ENCODE measurements at places on chromosomes 7 and 10.

DNA sequence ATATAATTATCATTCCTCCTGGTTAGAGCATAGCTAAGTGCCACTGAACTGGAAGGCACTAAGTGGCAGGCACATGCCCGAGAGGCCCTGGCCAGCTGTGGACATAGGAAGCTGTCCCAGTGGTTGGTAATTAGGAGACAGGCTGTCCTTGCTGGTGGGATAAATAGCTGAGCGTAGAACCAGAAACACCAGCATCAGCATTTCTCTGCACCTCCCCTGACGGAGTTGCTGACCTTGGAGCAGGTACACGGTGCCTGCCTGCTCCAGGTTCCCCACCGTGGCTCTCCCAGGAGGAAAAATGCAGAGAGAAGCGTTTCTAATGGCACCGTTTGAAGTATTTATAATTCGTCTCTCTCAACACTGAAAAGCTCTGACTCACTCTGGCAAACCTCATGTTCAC lies 5.6 kb upstream of the ABLIM1 start:
- peak; percentile 51 for ATAC-seq

- no peak for ATAC-seq
Measured at GRCh38 chr7:18574676-18575075, 79.1 kb downstream of the HDAC9 start.

- no peak for ATAC-seq
Measured at GRCh38 chr7:110061387-110061786, 1029.5 kb upstream of the LRRN3 start.

DNA sequence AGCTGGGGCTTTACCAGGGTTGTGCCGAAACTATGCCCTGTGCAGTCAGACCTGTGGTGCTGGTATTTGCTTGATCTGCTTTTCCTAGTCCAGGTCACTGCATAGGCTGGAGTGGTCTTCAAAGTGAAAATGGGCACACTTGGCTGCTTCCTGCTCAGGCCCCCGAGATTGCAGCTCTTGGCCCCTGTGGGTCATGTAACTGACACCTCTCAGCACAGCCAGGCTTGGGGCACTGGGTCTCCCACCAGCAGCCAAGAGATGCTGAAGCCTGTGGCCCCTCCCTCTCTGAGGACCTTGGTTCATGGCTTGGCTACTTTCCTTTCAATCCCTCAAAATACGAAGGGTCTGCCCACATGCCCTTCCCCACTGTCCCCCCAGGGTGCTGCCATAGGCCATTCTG lies 33.7 kb downstream of the PDIA4 start:
- ATAC-seq: no peak

DNA sequence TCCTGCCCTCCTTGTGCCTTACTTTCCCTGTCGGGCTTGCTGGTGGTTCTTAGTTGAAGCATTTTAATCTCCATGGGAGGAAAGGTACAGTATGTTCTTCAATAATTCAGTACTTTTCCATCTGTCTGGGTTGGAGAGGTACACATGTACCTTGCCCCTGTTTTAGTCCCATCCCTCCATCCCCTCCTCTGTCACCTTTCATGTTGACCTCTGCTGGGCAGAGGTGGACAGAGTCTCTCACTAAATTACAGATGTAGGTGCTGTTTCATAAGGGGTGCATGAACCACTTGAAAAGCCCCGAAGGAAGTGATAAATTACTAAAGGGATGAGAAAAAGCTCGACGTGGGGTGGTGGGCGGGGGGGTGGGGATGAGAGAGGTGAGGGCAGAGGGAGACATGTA lies 5.4 kb downstream of the AGFG2 start:
- no peak for ATAC-seq

- peak; percentile 18 for ATAC-seq
Measured at GRCh38 chr7:6172224-6172909, 100.1 kb downstream of the CYTH3 start.

DNA sequence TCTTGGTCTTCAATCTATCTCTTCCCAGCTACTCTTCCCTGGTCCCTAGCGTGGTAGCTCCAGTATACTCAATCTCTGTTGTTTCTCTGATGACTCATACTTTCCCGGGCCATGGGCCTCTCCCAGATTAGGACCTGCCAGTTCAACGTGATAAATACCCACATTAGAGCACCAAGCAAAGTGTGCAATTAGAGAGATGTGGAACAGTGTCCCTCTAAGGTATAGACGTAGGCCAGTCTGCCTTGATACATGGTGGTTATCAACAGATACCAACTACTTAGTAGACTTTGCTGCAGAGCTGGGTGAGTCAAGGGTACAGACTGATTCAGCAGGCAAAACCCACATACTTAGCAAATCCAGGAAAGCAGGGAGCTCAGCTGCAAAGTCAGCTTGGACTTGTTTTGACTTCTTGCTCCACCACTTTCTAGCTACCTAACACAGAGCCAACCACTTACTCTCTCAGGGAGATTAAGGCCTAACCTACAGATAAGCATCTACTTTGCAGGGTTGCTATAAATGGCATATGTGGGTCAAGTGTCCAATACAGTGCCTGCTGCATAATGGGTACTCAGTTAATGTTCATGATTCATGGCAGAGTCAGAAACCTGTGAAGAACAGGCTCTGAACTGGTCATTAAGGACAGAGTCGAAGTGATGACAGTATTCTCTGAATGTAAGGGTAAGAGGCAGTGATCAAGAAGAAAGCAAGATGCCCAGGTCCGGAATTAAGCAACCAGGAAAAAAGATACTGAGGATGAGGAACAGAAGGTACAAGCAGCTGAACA lies 176.1 kb downstream of the CHN2 start:
- peak; percentile 37 for ATAC-seq

DNA sequence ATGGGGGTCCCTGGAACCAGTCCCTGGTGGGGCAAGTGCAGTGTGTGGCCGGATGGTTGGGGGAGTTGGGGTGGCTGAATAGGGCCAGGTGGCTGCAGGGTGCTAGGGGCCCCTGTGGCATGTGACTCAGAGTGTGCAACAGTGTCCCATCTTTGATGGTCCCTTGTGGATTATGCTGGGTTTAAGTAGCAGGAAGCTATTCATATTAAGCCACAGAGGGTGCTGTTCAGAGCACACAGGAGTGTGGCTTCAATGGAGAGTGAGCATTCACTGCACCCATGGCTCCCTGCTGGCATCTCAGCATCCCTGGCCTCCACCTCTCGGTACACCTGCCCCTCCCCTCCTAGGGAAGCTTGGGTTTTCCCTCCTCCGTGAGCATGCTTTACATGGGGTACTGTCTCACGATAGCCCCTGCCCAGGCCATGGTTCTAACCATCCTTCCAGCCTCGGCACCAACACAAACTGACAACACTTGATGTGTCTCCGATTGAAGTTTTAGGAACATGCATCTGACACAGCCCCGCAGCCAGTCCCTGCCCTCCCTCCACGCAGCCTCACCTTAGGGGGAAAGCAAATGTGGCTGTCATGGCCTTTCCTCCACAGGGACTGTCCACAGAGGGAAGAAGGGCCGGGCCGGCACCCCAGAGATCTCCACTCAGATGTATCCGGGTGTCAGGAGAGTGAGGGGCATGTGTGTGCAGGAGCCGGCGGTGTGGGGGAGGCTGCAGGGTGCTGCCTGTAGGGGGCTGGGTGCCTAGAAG lies 30.4 kb upstream of the PPIF start:
- peak; percentile 35 for ATAC-seq

DNA sequence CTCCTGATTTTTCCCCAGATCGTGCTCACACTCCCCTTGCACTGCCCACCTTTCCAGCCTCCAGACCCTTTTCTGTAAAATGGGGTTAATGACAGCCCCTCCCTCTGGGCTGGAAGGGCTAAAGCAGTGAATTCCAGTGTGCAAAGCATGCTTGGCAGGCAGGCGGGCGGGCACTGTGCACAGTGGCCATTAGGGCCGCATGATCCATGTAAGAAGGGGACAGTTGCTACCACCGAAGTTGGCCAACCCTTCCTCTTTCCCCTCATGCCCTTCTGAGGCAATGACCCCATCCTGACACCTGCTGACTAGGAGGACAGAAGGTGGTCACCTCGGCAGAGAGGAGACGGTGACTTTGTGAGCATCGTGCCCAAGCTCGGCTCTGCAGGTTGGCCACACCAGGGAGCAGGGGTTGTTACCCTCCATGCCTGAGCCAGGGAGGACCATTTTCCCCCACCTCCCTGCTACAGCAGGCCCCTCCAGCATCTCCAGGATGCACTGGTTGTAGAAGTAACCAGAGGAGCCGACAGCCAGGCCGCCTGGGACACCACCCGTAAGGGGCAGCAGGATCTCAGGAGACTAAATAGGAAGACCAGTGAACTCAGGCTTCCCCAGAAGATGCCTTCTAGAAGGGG lies 166.4 kb downstream of the SLIT1 start:
- ATAC-seq: no peak

- no peak for ATAC-seq
Measured at GRCh38 chr7:83870515-83870914, 221.6 kb upstream of the SEMA3E start.

- no peak for ATAC-seq
Measured at GRCh38 chr10:3002304-3002703, 65.0 kb upstream of the PFKP start.

DNA sequence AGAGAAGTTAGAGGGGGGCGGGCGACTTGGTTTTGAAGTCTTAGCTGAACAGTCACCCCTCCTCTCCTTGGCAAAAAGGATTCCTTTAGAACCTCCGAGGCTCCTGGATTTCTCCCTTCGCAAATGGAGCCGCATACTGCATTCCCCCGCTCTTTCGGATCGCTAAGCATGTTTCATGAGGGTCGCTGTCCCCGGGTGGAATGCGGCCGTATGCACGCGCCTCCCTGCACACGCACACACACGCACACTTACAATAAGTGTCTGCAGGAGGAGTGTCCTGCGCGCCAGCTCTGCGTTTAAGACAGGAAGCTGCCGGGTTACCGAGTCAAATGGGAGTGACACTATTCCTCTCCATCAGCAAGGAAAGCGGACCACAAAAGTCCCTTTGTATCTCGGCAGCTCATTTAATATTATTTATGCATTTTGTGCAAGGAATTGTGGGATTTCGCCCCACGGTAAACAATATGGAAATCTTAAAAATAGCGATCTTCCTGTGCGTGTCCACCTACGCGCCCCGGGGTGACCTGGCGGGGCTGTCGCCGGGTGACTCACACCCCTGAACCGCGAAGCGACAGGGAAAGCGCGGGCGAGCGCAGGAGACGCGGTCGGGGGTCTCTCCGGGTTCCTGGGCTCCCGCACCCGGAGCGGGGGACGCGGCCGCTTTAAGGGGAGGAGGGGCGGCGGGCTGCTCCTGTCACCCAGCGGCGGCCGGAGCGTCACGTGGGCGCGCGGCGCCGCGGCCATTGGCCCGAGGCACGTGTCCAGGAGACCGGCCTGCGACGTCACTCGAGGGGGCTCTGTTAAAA lies 988 bp upstream of the EN2 start:
- ATAC-seq: peak; percentile 65

DNA sequence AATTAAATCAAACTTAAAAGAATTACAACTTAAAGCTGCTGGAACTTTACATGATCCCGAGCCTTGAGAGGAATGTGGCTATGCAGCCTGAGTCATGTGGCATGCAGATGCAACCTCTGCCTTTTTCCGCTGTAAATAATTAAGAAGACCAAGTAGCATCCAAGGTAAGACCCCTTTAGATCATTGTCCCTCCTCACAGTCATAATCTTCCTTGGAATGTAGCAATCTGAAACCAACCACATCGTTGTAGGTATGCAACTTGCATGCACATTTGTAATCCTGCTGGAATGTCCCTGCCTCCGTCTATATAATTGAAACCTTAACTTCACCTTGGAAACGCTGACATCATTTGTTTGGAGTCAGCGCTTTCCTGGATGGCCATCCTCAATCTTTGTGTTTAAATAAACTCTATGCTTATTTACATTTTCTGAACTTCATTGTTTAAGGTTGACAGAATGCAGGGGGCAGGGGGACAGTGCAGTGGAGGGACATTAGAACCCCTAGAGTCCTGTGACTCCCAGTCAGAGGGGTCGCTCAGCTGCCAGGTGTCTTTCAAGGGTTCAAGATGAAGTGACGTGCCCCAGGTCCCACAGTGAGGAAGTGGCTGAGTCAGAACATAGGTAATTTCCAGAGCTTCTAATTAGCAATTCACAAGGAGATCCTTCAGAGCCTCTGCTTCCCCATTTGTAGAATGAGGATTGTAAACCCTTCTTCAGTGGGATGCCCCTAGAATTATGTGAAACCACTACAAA lies 110.7 kb downstream of the RALA start:
- ATAC-seq: peak; percentile 85

DNA sequence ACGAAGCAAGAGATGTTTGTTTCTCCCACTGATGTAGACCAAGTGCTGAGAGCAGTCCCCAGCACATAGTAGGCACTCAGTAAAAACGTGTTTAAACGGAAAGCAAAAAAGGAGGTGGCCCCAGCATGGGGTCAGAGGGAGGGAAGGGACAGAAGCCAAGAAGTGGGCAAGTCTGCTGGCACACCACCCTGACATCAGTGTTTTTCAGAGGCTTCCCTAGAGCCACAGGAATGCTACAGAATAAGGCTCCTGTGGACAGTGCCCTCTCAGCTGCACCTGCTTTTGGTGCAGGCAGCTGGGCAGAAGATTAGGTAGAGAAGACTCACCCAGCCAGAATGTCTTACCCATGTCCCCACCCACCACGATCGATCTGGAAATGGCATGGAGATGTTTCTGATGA lies 8.3 kb upstream of the ANKRD1 start:
- no peak for ATAC-seq

DNA sequence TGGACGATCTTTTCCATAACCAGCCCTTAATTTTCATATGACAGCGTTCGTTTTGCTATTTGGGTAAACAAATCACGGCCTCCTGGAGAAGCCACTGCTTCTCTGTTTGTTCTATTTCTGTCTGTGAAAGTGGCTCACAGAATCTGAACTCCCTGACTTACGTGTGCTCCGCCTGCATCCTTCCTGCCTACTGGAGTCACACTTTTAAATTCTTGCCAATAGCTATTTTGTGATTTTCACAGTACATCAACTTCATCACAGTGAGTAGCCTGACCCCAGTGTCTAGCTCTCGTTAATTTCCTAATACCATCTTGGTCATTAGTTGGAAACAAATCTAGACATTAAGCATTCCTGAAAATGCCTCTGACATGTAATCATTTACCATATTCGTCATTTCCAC lies 49.0 kb upstream of the NPS start:
- no peak for ATAC-seq

GRCh38 chr10:21497177-21497807 lies 28.2 kb downstream of the SKIDA1 start:
- ATAC-seq: peak; percentile 64

- ATAC-seq: no peak
Measured at GRCh38 chr10:92239151-92239599, 51.7 kb downstream of the CPEB3 start.

DNA sequence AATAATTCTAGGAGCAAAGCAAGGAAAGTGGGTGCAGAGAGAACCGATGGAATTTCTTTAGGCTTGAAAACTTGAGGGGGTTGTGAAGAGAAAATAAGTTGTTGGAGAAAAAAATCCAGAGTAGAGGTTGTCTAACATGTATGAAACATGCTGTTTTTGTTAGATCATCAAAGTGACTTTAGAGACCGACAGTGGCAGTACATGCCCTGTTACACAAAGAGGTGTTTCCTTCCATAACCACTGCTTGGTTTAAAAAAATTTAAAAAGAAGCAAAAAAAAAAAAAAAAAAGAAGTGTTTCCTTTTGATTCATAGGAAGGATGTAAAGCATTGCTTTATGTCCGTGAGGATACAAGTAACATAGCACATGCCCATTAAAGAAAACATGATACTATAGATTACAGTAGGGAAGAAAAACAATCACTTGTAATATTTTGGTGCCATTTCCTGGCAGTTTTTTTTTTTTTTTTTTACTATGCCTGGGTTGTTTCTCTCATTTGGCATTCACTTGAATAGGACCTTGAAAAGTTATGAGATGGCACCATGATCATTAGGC lies 6.1 kb downstream of the ENTPD1 start:
- no peak for ATAC-seq
